Fibroblast of lung (primary cell): ENCODE measurements at places on chromosomes 2 and 18.

GRCh38 chr2:227127201-227127600 lies 36.8 kb downstream of the COL4A4 start:
- DNase-seq: no peak

DNA sequence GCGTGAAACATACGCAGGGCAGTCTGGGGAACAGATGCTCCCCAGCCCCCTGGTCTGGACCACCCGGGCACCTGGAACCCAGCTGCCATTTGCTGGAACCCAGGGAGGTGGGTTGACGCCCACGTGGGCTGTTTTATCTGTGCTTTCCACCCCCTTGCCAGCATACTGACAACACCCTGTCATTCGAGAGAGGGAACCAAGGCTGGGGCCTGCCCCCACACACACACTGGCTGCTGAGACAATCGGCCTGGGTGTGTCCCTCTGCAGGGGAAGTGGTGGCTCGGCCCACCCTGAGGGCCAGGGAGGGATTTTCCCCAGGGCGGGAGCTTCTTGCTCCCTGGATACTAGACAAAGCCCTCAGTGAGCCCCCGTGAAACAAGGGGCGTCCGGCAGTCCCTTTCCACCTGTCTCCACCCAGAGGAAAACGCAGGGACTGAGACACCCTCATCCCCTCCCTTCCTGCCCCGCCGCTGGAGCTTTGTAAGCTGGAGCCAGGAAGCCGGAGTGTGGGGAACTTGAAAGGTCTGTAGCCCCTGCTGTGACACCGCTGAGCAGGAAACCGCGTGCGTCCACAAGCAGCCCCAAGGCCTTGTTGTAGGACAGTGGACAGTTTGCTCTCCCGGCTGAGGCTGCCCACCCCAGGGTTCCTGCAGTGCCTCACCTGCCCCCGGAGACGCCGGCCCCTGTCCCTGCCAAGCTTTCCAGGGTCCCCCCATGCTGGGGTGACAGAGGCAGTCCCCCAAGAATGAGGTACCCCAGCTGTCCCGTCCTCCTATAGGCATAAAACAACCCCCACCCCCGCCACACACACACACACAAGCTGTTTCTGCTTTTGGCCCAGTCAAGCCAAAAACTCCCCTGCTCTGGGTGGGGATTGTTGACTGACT lies 14.1 kb upstream of the KLF11 start:
- no peak for DNase-seq

DNA sequence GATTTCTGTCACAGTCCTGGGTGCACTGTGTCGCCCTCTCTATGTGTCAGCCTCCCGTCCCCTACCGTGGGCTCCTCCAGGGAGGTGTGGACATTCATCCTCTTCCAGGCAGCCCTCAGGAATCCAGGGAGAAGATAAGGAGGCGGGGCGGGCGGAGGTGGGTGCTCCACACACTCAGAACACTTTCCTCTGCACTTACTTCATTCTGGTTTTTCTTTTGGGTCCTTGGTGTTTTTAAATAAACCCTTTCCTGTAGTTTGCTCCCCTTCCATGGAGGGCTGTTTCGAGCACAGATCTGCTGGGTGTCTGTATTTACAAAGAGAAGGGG lies 183.9 kb downstream of the FAM210A start:
- no peak for DNase-seq

DNA sequence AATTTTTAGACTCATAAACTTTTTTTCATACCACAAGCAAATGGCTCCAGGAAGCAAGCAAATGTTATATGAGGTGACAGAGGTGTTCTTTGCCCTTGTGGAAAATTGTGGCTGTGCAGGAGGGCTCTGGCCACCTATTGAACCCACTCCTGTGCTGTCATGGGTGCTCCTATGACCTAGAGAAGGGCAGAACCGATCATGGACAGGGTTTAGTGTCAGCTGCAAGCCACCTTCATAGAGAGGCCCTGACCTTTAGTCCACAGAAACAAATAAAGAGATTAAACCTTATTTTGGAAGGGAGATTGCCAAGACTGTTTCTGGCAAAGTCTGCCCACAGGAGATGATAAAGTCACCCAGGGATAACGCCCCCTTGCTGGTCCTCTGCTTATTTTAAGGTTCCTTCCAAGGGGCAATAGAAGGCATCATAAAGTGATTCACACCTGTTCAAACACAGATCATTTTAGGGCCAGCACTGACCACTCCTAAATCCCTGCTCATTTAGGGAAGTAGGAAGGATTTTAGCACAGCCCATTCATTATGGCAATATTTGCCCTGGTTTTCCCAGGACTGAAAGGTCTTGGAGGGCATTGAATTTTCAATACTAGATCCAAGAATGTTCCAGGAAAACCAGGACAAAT lies 26.1 kb upstream of the STAT4 start:
- no peak for DNase-seq

- peak; percentile 50 for DNase-seq
Measured at GRCh38 chr2:140863713-140864112, 1267.1 kb downstream of the LRP1B start.

DNA sequence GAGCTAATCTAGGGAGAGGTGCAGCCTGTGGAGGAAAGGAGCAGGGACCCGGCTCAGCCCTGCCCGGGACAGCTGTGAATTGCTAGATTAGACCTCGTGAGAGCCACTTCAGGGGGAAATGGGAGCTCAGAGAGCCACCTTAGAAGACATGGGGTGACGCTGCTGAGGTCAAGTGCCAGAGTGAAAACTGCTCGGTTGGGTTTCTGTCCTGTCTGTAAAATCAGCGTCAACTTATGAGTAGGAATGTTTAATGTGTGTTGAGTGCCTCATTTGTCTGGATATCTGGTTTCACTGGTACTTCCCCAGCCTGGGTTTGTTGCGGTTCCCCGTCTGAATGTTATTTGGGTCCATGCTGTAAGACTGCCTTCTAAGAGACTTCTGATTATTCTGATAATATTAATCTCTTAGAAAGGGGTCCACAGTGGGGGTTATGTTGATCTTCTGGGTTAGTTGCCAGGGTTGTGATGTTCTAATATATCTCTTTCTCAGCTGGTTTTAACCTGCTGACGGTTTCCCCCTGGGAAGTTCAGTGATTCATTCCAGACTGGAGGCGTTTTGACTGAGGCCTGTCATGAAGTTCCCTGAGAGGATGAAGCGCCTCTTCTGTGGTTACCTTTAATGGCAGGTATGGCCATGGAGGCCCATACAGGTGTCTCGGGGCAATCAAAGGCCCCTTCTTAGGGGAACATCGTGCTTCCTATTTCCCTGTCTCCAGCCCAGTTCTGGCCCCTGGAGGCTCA lies 175.9 kb downstream of the SH3RF3 start:
- DNase-seq: no peak

GRCh38 chr18:36757991-36758390 lies 70.8 kb downstream of the TPGS2 start:
- peak; percentile 55 for DNase-seq

DNA sequence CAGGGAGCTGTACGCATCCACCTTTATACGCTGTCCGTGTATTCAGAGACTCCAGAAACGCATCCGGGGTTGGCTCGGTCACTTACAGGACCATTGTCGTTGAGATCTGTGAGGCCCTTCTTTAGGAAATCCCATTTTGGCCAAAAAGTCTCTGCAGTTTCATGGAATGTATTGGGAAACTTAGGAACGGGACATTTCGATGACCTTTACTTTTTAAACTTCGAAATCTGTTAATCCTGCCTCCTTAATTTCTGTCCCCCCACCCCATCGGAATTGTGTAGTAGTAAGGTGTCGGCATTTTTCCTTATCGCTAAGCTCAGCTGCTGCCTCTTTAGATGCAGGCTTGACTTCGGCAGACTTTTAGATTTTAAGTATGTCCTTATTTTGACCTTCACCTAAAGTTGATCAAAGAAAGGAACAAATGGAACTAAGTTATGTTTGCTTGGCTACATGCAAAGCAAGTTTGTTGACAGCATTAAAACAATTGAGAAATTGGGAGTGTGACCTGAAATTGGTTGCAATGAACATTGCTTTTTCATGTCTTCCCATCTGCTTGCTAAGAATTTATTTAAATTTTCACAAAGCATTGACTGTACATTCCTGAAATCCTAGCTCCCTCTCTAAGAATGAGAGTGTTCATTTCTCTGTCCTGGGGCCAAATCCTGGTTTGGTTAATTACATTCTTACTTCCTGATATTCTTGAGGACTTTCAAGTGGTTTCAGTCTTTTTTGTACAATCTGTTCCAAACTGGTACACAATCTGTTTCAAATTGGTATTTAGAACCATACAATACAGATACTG lies 884 bp upstream of the RAPH1 start:
- DNase-seq: peak; percentile 12

DNA sequence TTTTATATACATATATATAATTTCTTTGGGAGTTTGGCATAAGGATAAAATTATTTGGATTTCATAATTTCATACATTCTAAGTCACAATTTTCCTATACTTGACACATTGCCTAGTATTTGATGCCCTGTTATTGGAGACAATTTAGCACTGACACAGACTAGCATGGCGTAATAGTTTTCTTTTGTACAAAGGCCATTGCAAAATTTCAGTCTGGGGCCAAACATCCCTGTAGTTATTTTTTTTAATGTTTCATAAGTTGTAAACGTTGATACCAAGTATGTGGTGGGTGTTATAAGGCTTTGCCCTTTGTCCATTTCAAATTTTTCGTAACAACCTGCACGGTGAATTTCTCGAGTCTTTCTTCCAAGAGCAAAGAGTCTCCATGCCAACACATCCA lies 95.7 kb upstream of the NRP2 start:
- DNase-seq: no peak

DNA sequence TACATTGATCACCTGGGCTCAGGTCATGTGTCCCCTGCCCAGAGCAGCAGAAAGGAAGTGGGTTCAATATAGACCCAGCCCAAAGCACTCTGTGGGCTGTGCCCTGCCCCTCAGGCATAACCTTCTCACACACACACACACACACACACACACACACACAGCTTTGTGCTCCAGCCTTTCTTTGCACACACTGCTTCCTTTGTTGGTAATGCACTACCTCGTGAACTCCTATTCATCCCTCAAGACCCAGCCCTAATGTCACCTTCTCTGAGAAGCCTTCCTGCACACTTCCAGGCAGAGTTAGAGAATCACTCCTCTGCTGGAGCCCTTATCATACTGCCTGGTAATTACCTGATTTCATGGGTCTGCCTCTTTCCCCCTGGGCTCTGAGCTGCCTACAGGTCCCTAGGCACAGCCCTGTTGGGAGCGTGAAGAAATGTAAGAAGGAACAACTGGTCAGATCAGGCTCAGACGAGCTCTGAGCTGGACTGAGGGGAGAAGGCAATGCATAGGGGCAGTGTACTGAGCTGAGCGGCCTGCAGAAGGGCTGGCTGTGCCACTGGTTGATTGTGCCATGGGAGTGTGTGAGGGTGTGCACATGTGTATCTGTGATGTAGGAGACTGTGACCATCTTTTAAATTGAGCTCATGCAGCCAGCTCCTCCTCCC lies 210.3 kb downstream of the GLI2 start:
- no peak for DNase-seq

DNA sequence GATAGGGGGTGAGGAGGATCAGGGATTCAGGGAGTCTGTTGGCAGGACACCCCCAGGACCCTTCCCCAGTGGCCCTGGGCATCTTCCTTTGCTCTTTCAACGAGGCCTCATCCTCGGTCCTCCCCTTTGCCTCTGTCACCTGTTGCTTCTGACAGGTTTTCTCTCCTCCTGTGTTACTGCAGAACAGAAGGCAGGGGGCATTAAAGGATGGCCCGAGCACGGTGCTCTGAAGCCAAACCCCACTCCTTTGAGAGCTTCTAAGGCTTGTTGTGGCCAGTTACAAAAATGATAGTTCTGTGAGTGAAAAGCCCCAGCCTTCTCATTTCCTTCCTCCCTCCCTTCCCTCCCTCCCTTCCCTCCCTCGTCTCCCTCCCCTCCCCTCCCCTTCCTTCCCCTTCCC lies 82.5 kb downstream of the THNSL2 start:
- DNase-seq: no peak

GRCh38 chr2:240051697-240052096 lies 1.6 kb downstream of the OR6B3 start:
- no peak for DNase-seq

- no peak for DNase-seq
Measured at GRCh38 chr2:10919771-10920621, 8.3 kb downstream of the KCNF1 start.

DNA sequence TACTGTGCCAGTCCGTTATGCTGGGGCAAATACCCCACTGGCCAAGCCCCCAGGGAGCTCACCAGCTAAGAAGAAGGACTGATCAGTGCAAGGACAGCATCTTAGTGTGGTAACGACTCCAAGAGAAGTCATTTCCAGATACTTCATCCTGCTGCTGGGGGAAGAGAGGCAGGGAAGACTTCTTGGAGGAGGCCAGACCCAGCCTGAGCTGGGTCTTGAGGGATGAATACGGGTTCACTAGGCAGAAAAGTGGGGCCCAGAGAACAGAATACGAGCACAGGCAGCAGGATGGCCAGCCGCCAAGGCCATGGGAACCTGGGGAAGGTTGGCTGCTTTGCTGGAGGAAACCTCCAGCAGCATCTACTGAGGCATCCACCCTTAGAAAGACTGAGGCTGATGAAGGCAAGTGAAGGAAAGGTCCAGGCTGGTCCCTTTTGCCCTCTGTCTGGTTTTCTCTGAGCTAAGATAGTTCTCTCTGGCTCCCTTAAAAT lies 84.1 kb downstream of the GLI2 start:
- peak; percentile 14 for DNase-seq

DNA sequence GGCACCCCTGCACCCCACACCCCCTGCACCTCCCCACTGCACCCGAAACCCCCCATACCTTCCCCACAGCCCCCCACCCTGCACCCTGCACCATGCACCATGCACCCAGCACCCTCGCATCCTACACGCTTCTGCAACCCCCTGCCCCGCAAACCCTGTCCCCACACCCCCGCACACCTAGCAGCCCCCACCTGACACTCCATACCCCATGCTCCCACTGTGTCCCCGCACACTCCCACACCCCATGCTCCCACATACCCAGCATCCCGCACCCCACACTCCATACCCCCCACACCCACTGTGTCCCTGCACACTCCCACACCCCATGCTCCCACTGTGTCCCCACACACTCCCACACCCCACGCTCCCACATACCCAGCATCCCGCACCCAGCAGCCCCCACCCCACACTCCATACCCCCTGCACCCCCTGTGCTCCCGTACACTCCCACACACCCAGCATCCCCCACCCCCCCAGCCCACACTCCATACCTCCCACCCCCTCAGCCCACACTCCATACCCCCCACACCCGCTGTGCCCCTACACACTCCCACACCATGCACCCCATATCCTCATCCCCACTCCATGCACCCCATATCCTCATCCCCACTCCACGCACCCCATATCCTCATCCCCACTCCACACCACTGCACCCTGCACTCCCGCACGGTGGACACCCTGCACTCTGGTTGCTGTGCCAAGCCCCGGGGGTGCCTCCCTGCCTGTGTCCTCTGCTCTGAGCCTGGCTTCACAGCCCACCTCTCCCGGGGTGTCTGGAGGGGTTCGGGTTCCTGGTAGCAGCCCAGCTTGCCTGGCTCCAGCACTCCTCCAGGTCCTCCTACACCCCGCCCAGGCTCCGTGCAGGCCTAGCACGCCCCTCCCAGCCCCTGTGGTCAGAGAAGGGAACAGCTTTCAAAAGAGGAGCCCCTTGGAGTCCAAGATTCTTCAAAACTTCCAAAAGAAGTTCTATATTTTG lies 93.9 kb upstream of the CTDP1 start:
- no peak for DNase-seq

DNA sequence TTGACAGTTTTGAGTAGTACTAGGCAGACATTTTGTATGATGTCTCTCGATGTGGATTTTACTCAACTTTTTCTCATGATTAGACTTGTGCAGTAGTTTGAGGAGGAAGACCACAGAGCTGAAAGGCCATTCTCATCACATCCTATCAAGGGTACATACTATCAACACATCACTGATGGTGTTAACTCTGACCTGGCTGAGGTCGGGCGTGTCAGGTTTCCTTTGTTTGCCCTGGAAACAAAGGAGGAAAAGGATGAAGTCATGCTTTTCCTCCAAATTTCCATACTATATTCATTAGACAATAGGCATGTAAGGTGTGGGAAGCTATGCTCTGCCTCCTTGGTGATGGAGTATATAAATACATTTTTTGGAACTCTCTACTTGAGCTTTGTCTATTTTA lies 211.1 kb downstream of the DSEL start:
- no peak for DNase-seq
